ENCODE measurements at places on chromosomes 2 and 18.

DNA sequence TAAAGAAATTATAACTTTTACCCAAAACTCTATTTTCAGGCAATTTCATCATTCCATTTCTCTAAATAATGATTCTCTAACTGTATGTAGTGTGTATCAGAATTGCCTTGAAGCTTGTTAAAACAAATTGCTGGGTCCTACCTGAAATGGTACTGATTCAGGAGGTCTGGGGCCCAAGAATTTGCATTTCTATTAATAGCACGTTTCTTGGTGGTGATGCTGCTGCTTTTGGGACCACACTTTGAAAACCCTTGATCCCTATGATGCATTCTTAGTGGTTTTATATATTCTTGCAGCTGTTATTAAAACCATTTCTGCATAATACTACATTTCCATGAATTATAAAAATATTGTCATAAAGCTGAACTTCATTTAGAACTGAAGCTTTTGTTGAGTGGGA lies 140.7 kb downstream of the NCK2 start:
- DNase-seq, result no peak

DNA sequence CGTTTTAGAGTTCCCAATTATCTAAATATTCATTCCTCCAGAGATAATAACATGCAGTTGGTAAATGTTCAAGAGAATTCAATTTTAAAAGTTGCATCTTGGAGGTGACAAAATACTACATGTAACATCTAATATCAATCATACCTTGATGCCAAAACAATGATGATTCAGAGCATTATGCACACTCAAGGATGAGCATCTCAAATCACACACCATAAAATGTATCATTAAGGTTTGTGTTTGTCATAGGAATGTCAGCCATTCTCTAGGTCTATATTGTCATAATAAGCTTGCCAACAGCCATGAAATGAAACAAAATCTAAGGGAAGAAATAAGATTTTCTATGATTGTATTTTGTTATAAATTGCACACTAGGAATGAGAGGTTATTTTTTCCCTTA lies 1667.0 kb downstream of the DPP10 start:
- DNase-seq, result no peak

GRCh38 chr2:131966256-131966655 lies 195.5 kb downstream of the ANKRD30BL start:
- DNase-seq, result no peak

GRCh38 chr2:153354377-153354776 lies 124.2 kb downstream of the RPRM start:
- DNase-seq, result no peak

DNA sequence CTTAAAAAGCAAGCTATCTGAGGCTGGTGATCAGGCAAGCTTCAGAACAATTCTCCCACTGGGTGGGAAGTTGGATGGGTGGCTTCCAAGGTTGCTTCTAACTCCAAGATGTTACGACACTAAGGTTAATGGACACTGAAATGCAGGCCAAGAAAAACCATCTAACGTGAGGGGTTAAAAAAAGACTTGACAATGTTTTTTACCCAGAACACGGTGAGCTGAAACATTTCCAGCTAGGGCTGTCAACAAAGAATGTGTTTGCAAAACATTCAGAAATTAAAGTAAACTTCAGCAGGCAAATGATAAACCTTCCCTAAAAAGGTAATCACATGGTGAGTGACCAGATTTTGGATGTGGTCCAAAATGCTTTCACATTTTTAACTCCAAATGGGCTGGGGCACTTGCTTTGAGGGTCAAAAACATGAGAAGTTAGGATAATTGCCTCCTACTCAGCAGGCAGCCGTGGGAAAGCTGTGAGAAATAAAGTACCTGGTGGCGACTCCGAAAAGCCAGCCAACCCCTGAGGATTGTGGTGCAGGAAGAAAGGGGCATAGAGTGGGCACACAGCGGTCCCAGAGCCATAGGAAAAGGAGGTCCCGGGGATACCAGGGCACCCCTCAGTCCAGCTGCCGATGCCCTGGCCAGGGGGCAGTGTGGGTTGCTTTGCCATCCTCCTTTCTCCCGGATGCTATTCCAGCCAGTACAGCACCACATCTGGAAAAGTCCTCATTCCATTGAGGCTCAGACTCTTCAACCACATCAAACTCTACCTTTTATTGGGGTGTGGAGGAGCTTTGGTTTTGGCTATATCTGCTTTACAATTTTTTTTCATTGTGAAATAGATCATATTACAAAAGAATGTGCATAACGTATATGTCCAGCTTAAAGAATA lies 90.0 kb upstream of the ATL2 start:
- no peak for DNase-seq

- DNase-seq, result no peak
Measured at GRCh38 chr2:72833084-72833714, 7.4 kb upstream of the EXOC6B start.

GRCh38 chr2:162244541-162245031 lies 1.3 kb upstream of the FAP start:
- DNase-seq, result no peak

DNA sequence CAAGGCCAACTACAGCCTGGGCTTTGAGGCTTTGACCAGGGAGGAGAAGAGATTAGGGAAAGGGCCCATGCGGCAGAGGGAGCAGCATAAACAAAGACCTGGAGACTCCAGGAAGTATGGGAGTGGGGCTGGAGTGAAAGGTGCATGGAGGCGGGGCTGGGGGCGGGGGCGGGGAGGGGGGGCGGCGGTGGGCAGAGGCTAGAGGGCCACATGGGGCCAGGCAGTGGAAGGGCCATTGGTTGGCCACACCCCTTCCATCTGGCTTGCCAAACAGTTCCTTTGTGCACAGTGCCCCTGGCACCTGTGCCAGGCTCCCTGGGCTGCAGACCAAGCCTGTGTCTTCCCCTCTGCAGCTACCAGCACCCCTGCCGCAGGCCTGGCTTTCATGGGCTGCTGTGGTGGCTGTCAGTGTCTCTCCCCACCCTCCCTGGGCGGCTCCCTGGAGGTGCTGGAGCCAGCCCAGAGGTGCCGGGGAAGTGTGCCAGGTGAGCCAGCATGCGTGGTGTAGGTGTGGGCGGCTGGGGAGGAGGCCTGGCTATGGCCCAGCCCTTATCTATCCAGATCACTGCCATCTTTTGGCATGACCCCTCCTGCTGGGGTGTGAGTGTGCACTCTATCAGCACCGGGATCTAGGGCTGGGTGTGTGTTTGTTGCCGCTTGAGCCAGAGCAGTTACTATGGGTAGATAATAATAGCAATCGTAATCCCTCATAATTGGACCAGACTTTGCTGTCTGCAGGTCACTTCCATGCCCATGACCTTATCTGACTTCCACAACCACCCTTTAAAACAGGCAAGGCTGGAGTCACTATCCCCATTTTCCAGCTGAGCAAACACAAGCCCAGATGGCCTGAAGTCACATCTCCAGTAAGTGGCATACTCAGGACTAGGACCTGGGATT lies 30.5 kb downstream of the DNMT3A start:
- DNase-seq, result peak; percentile 76

GRCh38 chr18:59357928-59358327 lies 1.1 kb downstream of the LMAN1 start:
- DNase-seq, result peak; percentile 30

GRCh38 chr2:168053676-168054075 lies 193.7 kb downstream of the STK39 start:
- no peak for DNase-seq

- no peak for DNase-seq
Measured at GRCh38 chr2:131493199-131493968, 1.2 kb upstream of the MZT2A start.

GRCh38 chr2:48233005-48233404 lies 296.9 kb upstream of the STON1 start:
- DNase-seq, result no peak
